Pulmonary artery endothelial cell (primary cell): ENCODE measurements at places on chromosomes 1 and 21. TPM values are rescaled to one million over a fixed set of nuclear protein-coding genes. Genes with fewer than 3 reads are reported as not detected.

Gene GON4L
- 21.6 and 27.0 TPM in 2 replicates for total RNA-seq

Gene ACOT11
- 3.2 and 3.8 TPM in 2 replicates for total RNA-seq

Gene NHLH1
- total RNA-seq: under 0.01 TPM in 1 of 2 replicates, not detected in the other

- no peak for DNase-seq
Observed at GRCh38 chr1:53294567-53294966, 33.3 kb downstream of the LRP8 start.

DNA sequence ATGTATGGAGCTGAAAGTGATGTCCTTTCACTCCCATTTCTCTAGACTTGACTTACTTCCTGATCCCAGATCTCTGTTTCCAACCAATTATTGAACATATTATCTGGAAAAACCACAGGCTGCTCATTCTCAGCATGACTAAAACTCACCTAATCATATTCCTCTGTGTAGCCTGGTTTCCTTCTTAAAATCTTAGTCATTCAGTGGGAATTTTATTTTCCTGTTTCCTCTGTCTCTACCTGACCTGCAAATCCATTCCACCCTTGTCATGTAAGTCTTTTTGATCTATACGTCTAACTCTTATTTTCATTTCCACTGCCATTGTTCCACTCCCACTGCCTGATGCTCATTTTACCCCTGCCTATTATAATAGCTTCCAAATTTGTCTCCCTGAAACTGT, 67.9 kb upstream of the APOBEC4 start:
- DNase-seq: no peak

DNA sequence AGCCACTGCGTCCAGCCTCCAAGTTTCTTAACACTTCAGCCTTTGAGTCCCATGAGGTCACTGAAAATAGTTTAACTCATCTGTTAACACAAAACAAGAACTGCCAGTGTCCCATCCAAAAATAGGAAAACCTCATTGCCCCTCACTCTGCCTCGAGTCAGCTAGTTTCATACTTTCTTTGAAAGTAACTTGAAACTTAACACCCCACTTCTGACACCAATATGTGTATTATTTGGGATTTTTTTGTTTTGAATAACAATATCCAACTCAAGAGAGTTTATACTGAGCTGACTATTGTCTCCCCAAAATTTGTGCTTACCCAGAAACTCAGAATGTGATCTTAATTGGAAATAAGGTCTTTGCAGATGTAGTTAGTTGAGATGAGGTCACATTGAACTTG, 16.9 kb upstream of the PIK3CD start:
- no peak for DNase-seq

DNA sequence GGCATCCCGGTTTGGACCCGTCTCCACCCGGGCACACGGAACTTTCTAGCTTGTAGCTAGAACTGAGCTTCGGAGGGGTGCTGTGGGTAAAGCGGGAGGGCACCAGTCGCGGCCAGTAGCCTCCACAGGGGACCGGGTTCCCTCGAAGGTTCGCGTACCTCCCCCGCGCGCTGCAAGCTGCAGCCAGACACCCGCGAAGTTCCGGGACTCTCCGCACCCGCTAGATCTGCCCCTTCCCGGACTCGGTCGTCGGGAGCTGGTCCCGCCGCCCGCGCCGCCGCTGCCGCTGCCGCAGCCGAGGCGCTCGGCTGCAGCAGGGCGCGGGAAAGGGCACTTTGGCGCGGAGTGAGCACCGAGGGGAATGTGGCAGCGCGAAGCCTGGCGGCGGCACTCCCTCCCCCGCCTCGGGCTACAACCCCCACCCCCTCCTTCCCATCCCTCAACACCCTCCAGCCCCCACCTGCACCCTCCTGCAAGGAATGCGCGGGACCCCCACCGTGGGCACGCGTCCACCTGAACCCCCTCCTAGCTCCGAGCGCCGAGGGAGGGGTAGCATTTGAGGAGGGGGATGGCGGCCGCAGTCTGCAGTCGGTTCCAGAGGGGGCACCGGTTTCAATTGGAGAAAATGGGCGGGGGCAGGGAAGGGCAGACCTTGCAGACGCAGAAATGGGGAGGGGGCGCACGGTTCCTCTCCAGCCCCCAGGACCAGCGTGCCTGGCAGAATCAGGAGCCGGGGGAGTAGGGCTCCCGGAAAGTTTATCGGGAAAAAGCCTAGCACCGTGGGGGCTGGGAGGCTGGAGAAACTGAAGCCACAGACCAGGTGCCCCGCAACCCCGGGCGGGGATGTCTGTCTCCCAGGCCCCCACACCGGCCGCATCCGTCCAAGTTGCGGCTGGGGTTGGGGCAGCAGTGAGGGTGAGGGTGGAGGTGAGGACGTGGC, 968 bp downstream of the CSMD2 start:
- no peak for DNase-seq
